ENCODE measurements at places on chromosomes 3 and 15. TPM values are rescaled to one million over a fixed set of nuclear protein-coding genes. Genes with fewer than 3 reads are reported as not detected.

The ITGB5 gene
- total RNA-seq: 2.2 TPM

The ATP8B4 gene
- total RNA-seq: 52.9 TPM

The SV2B gene
- 0.08 TPM for total RNA-seq

The IL16 gene
- 111 TPM for total RNA-seq

The MCTP2 gene
- total RNA-seq: 93.2 TPM

The PLXND1 gene
- total RNA-seq: 1.7 TPM

The TF gene
- 0.02 TPM for total RNA-seq

The KAT2B gene
- total RNA-seq: 38.5 TPM

The SERINC4 gene
- 0.39 TPM for total RNA-seq
